PC-3 (cell line): ENCODE measurements at places on chromosomes 4 and X. TPM values are rescaled to one million over a fixed set of nuclear protein-coding genes. Genes with fewer than 3 reads are reported as not detected.

DNA sequence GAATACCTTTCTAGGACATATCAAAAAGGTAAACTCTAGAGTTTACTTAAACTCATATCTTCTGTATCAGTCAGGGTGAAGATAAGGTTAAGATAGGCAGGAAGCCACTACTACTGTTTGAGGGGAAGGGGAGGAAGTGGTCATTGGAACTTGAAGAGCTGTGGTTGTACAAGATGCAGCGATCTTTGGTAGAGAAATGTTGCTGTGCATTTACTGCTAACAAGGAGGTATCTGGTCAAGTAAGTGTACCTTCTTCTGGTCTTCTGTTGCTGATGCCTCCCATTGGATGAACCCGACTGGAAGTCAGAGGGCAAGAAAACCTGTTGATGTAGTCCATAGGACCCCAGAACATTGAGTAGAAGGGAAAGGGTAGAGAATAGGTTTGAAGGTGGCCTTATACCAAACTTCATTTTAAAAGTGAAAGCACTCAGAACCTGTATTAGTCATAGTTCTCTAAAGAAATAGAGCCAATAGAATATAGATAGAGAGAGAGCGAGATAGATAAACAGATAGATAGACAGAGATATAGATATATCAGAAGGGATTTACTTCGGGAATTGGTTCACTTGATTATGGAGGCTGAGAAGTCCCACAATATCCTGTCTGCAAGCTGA, 47.9 kb upstream of the TSPAN5 start:
- DNase-seq: no peak
- H3K4me3 ChIP-seq: no peak overlapping the region
- no peaks in the 10 kb centered on the region for H3K27me3 ChIP-seq
- no peak overlapping the region for H3K27ac ChIP-seq
- H3K36me3 ChIP-seq: no peaks in the 10 kb centered on the region

GRCh38 chr4:74733756-74734155, 60.6 kb downstream of the BTC start:
- no peaks in the 10 kb centered on the region for H3K27me3 ChIP-seq
- H3K36me3 ChIP-seq: no peaks in the 10 kb centered on the region
- no peak for DNase-seq
- H3K27ac ChIP-seq: no peak overlapping the region
- peaks cover 12% of the 10 kb centered on the region for H3K4me1 ChIP-seq
- H3K4me3 ChIP-seq: no peak overlapping the region

DNA sequence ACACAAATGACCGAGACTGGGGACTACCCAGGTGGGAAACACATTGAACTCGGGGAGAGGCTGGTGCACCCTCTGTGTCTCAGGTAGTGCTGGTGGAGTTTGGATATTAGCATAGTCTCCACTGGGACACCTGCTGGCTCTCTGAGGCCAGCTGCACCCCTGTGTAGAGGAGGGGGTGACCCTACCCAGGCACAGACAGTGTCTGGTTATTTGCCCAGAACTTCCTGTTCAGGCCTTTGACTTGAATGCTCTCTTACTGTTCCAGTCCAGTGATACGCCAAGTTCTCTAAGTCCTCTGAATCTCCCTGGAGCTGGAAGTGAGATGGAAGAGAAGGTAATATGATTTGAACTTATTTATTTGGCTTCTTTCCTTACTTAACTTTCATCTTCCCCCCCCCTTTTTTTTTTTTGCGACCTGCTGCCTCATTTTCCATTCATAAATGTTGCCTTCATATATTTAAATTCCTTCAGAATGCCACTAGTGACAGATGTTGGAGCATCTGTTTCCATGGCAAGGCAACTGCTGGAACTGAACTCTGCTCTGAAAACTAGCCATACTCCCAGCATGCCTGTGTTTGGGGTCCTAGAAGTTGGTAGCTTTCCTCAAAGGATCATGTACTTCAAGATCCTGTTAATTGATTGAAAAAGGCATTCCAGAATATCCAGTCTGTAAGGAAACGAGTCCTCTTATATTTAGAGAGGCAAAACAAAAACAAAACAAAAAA, 76.7 kb downstream of the AASDH start:
- H3K4me1 ChIP-seq: no peaks in the 10 kb centered on the region
- no peak for DNase-seq
- no peaks in the 10 kb centered on the region for H3K36me3 ChIP-seq
- no peak overlapping the region for H3K27ac ChIP-seq

DNA sequence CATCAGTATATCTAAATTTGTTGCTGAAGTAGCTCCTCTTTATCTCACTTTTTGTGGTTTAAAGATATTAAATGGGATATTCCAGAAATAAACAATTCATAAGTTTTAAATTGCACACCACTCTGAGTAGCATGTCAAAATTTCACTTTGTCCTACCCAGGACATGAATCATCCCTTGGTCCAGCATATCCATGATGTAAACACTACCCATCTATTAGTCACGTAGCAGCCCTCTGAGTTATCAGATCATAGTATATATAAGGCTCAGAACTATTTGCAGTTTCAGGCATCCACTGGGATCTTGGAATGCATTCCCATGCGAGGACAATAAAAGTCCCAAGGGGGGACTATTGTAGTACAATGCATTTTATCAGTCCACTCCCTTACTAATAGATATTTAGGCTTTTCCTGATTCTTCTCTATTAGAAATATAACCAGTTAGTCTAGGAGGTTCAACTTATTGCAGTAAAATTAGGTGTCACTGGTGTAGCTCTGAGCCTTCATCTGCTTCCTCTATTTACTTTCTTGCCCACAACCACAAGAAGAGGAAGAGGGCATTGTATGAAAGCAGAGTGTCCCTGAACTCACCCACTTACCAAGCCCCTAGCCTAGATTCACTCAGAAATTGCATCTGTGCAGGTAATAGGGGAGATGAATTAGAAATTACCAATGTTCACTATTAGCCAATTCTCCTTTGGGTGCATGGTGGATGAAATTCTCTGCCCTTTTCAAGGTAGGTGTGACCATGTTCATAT, 409.8 kb upstream of the GALNT7 start:
- no peaks in the 10 kb centered on the region for H3K36me3 ChIP-seq
- no peak overlapping the region for H3K4me3 ChIP-seq
- peak overlapping the region; percentile 56 for H3K27ac ChIP-seq
- peaks cover 14% of the 10 kb centered on the region for H3K4me1 ChIP-seq
- H3K27me3 ChIP-seq: no peaks in the 10 kb centered on the region

Gene SMIM10L2A
- total RNA-seq: 0.73 and 1.4 TPM in 2 replicates

DNA sequence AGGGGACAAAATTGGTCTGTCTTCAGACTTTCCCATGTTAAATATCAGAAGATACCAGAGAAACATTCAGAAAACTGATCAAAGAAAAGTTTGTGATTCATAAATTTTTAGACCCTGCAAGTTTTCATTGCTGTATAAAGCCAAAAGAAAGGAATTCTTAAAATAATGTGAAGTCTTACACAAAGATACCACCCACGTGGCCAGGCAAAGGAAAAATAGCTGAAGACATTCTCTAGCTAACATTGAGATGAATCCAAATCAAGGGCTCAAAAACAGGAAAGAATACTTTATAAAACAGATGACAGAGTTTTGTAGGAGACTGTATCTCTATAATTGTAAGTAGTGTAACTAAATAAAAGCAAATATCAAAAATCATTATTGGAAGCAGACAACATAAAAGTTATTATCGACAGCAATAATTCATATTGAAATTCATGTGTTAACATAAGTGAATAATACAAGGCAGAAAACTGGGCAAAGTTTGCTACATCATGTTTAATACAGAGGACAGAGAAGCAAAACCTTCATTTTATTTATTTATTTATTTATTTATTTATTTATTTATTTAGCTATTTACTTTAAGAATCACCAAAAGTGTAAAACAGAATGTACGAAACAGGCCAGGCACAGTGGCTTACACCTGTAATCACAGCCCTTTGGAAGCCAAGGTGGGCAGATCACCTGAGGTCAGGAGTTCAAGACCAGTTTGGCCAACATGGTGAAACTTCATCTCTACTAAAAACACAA, 204.6 kb upstream of the SLIT2 start:
- H3K36me3 ChIP-seq: no peaks in the 10 kb centered on the region
- no peak overlapping the region for H3K27ac ChIP-seq
- DNase-seq: no peak
- H3K27me3 ChIP-seq: no peaks in the 10 kb centered on the region

DNA sequence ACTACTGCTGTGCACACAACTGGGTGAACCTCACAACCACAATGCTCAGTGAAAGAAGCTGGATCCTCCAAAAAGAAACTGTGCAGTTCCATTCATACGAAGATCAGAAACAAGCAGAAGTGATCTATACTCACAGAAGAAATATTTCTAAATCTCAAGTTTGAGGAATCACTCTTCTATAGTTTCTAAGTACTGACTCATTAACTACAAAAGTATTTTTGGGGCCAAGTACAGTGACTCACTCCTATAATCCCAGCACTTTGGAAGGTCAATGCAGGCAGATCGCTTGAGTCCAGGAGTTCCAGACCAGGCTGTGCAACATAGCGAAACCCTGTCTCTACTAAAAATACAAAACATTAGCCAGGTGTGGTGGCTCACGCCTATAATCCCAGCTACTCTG, 51.3 kb upstream of the RELL1 start:
- H3K4me1 ChIP-seq: peaks cover 5% of the 10 kb centered on the region; the same call in 1 of the 2 replicates
- no peaks in the 10 kb centered on the region for H3K27me3 ChIP-seq
- H3K36me3 ChIP-seq: no peaks in the 10 kb centered on the region

Gene CDS1
- 10.4 and 11.2 TPM in 2 replicates for total RNA-seq

GRCh38 chr4:134668237-134668636, 466.6 kb upstream of the PABPC4L start:
- no peaks in the 10 kb centered on the region for H3K27me3 ChIP-seq
- H3K4me3 ChIP-seq: 0 out of 2 replicates have a peak overlapping the region, but pooled peaks have one; percentile 2
- no peak overlapping the region for H3K27ac ChIP-seq
- peak; percentile 48 for DNase-seq

- H3K27me3 ChIP-seq: no peaks in the 10 kb centered on the region
- no peak overlapping the region for H3K4me3 ChIP-seq
- no peaks in the 10 kb centered on the region for H3K36me3 ChIP-seq
- no peaks in the 10 kb centered on the region for H3K4me1 ChIP-seq
Measured at GRCh38 chr4:110033355-110034025, 120.8 kb downstream of the EGF start.

- peaks cover 14% of the 10 kb centered on the region for H3K36me3 ChIP-seq
- H3K4me1 ChIP-seq: no peaks in the 10 kb centered on the region
- no peak for DNase-seq
- no peak overlapping the region for H3K4me3 ChIP-seq
Measured at GRCh38 chrX:23726191-23726590, 16.9 kb downstream of the ACOT9 start.

Gene VCX3B
- total RNA-seq: 0.26 TPM in 1 of 2 replicates, not detected in the other

Gene GYPB
- not detected in 2 replicates for total RNA-seq

DNA sequence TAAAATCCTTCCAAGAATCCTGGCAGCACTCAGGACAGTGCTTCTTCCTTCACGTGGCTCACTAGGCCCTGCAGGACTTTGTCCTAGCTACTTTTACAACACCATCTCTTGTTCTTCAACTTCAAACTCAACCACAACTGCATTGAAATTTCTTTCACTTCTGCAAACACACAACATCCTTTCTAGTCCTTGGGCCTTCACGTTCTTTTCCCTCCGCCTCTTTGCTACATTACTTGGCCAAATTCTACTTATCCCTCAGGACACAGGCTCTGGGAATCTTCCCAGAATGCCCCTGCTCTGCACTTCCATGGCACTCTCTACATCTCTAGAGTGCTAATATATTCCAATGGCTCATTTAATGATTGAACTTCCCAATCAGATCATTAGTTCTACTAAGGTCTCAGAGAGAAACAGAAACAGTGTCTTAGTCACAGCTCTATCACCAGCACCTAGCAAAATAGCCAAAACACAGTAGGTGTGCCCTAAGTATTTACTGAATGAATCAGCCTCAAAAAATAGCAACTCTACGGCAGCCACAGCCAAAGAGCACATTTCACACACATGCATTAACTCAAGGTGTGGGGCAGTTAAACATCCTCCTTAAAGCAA, 73.3 kb downstream of the MANBA start:
- peak; percentile 76 for DNase-seq
- H3K27me3 ChIP-seq: no peaks in the 10 kb centered on the region
- no peaks in the 10 kb centered on the region for H3K36me3 ChIP-seq
- H3K27ac ChIP-seq: peak overlapping the region; percentile 81

DNA sequence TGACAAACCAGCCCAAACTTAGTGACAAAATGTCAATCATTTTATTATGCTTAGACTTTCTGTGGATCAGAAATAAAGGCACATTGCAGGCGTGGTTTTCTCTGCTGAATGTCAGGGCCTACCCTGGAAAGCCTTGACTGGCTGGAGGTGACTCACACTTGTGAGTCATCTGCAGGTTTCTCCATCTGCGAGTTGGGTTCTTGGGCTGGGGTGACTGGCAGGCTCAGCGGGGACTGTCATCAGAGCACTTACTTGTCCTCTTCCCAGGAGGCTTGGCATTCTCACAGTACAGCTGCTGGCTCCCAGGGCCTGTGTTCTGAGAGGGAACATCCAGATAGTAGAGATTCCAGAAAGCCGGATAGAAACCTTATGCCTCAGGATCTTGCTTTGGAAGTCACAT, 153.8 kb upstream of the AGA start:
- no peaks in the 10 kb centered on the region for H3K36me3 ChIP-seq
- H3K27me3 ChIP-seq: no peaks in the 10 kb centered on the region
- peaks cover 9% of the 10 kb centered on the region for H3K4me1 ChIP-seq

GRCh38 chrX:19272452-19272851, 71.3 kb upstream of the PDHA1 start:
- H3K27ac ChIP-seq: no peak overlapping the region
- no peaks in the 10 kb centered on the region for H3K36me3 ChIP-seq
- H3K4me3 ChIP-seq: no peak overlapping the region
- DNase-seq: peak; percentile 6
- H3K27me3 ChIP-seq: no peaks in the 10 kb centered on the region

DNA sequence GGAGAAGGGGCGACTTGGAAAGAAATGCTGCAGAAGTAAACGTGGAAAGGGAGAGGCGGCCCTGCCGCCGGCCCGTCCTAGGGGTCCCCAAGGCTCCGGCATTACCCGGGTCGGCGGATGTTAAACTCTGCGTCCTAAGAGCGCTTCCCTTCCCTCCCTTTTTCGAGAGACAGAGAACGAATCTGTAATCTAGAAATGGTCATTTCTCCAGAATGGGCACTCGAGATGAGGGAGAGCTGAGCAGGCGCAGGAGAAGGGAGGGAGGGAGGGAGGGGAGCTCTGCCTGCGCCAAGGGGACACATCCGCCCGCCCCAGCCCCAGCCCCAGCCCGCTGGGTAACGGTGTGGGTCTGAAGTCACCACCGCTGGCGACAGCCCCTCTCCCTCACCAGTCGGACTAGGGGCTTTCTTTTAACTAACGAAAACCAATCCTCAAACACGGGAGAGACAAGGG, 1.7 kb downstream of the HCFC1 start:
- H3K4me3 ChIP-seq: peak overlapping the region; percentile 99
- no peaks in the 10 kb centered on the region for H3K27me3 ChIP-seq
- H3K4me1 ChIP-seq: peaks cover 29% of the 10 kb centered on the region
- peak; percentile 10 for DNase-seq
- no peak overlapping the region for H3K27ac ChIP-seq
